Stimulated activated CD8-positive, alpha-beta memory T cell treated with anti-CD3 and anti-CD28 coated beads, Interleukin-15, amount 100 ng/mL, for 4 hours (primary cell): ENCODE measurements at places on chromosomes 13 and 19.

DNA sequence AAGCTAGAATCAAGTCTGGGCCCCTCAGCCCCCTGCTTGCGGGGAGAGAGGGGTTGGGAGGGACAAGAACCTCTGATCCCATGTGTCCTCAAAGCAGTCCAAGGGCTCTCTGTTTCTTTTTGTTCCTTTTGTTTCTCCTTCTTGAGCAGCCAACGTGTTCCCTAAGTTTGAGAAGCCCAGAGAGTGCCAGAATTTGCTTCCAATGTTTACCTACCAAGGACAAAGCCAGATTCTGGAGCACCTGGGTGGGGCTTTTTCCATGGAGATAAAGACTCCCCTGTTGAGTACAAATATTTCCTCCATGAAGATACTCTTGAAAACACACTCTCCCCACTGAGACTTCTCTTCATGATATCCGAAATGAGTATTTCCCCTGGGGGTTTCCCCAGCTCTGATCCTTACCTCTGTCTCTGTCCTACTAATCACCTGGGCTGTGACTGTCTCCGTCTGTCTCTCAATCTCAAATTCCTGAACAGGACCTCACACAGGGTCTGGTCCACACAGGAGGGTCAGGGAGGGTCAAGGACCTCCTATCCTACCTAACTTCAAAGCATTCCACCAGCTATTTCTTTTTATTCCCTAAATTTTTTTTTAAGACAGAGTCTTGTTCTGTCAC lies 27.4 kb downstream of the CD177 start:
- no peak for DNase-seq

DNA sequence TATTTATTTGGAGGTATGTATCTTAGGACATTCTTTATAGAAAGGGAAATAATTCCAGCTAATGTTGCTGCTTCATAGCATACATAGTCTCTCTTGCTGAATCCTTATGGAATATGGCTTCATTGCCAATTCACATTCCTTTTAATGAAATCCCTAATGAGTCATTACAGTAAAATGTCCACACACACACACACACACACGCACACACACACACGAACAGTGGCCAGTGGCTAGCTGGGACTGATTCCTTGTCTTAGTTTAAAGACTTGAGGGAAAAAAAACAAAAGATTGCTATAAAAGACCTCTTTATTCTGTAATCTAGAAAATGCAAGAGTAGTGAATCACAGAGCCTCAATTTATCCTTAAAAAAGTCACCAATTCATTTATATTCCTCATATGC lies 301.6 kb downstream of the SLITRK6 start:
- no peak for DNase-seq

DNA sequence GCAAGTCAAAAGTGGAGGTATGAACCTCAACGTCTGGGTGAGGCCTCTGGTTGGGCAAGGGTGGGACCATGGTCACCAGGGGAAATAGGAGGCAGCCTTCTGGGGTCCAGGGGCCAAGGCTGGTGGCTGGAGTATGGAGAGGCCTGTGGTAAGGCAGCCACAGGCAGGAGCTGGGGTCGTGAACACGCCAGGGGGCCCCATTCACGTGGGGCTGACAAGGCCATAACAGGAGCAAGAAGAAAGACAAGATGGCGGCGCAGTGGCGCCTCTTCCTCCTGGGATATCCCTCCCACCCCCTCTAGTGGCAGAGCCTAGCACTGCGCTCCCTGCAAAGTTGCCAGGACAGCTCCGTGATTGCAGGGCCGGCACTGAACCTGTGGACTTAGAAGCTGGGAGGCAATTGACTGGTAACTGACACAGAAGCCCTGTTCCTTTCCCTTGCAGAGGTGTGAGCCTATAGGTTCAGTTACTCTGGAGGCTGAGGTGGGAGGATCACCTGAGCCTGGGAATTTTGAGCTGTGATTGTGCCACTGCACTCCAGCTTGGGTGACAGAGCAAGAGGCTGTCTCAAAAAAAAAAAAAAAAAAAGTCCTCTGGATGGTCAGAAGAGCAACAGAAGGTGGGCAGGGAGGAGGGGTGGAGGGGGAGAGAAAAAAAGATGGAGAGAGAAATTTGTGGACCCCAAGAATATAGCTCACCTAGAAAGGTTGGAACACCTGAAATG lies 19.7 kb upstream of the EDDM13 start:
- peak; percentile 22 for DNase-seq

DNA sequence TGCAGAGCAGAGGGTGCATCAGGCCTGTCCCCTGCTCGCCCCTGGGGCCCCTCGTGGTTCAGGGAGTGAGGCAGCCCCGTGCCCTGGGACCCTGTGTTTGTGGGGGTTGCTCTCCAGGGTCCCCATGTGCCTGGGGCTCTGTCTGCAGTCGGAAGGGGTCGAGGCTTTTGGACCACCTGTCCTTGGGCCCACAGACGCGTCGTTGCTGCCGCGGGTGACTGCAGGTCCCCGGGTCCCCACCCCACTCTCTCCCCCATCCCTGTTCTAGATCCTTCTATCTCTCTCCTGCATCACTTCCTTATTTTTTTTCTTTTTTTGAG lies 1.9 kb downstream of the PCSK4 start:
- DNase-seq = no peak

GRCh38 chr13:110610955-110611595 lies 4.3 kb upstream of the NAXD start:
- DNase-seq = no peak

GRCh38 chr19:31503211-31503610 lies 154.0 kb upstream of the TSHZ3 start:
- no peak for DNase-seq

- DNase-seq = no peak
These were observed 160.4 kb upstream of the SGCG start for GRCh38 chr13:23020246-23020843.

DNA sequence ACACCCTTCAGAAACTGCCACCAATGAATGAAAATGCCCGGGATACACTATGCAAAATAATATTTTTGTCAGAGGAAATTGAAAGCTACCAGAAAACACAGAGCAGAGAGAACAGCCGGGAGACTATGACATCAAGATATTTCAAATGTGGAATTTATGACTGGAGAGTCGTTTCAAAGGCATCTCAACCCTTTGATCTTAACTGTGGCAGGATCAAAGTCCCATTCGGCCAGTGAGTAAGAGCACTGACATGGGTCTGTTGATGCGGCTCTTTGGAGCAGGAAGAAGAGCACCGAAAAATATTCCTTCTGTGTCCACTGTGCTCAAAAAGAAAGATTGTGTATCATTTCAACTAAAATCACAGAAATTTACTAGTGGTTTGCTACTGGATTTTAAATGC lies 201.9 kb downstream of the RFC3 start:
- no peak for DNase-seq

GRCh38 chr13:26247608-26248007 lies 6.3 kb upstream of the CDK8 start:
- DNase-seq = no peak

DNA sequence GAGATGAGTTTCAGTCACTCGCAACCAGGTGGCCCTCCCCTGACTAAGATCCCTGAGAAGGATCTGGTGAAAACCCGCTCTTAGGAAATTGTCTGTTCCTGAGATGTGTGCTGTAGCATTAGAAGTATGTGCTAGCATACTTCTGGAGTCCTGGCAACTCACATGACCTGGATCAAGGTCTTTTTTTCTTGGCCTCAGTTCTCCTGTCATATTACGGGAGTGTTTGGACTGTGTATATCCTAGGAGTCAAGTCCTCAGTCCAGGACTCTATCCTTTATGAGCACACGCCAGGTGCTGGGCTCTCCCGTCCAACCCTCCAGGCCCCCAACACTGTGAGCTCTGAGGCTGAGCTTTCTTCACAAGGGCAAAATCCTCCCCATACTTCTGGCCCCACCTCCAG lies 156.4 kb downstream of the UQCRFS1 start:
- DNase-seq = no peak

GRCh38 chr13:28531077-28531844 lies 36.3 kb upstream of the FLT1 start:
- no peak for DNase-seq

- DNase-seq = peak; percentile 56
These were observed at the start of gene ISYNA1 for GRCh38 chr19:18437491-18438330. TSS of gene ISYNA1 (minus strand) at chr19:18438133. CDS start at chr19:18437979, 154 bp downstream.

DNA sequence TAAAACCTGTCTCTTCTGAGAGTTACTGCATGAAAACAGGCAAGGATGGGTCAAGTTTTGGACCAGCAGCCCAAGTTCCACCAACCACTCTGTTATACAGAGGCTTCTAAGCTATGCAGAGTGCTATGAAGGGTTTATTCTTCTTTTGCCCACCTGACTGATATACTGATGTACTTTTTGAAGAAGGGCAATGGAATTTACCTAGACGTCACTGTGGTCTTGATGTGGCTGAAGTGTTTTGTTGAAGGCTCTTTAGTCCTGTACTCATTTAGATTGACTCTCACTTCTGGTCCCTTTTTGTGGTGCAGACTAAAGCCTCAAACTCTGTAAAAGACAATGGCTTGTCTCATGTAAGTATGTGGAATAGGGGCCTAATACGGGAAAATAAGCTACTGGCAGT lies 92.0 kb downstream of the DGKH start:
- DNase-seq = no peak

GRCh38 chr19:11274533-11275086 lies 12.3 kb upstream of the DOCK6 start:
- DNase-seq = no peak

- no peak for DNase-seq
These were observed 10.1 kb upstream of the GTF2F1 start for GRCh38 chr19:6402837-6403608.

- no peak for DNase-seq
These were observed 13.7 kb downstream of the GAS6 start for GRCh38 chr13:113849981-113850721.
